ENCODE measurements at places on chromosomes 12 and 14.
A peak's percentile ranks its signal among the peaks of the same experiment; 100 is the strongest.

DNA sequence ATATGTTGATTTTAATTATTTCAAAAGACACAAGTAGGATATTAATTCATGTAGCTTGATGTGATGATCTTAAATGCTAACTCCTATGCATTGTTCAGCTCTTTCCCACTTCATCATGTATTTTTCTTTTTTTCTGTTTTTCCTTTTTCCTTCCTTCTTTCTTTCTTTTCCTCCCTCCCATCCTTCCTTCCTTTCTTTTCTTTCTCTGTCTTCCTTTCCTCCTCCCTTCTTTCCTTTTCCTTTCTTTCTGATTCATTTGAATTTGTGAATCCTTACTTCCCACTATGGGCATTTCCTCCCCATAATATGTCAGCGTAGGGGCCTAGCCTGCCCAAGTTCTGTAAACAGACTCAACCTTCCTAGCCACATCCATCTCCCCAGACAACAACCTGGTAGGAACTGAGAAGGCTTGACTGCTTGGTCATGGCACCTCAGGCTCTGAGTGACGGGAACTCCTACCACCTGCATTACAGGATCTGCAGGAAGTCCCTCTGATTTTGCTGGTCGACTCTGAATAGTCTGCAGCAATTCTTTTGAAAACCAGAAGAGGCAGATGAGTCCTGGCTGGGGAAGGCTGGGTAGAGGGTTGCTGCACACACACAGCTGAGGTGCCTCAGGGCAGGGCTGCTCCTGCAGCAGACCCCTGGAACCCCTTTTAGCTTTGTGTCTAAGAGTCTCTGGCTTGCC, 33.4 kb upstream of the BHLHE41 start:
- DNase-seq, result no peak

- no peak for DNase-seq
These were observed 56.8 kb downstream of the CDK17 start for GRCh38 chr12:96343347-96343954.

GRCh38 chr12:33431648-33432047, 8.0 kb downstream of the SYT10 start:
- no peak for DNase-seq

- DNase-seq, result peak; percentile 38
These were observed 13.7 kb downstream of the COA8 start for GRCh38 chr14:103576371-103577024.

DNA sequence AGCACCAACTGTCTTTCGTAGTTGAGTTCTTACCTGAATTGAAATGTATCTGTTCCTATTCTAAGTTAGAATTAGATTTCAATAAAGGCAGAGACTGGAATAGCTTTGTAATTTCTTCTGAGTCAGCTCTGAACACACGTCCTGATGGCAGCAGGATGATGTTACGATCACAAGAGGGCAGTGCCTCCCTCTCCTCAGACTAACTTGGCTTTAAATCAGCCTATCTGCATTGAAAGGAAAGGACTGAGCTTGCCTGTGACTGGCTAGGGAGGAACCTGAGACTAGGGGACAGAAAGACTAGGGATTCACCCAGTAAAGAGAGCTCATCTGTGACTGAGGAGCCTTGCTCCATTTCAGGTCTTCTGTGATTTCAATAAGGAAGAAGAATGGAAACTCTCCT, 323.7 kb upstream of the OR4E1 start:
- DNase-seq, result no peak

- peak; percentile 51 for DNase-seq
These were observed 50.5 kb downstream of the ATF7 start for GRCh38 chr12:53575502-53576249.

GRCh38 chr12:89951050-89951693, 242.5 kb upstream of the ATP2B1 start:
- no peak for DNase-seq

GRCh38 chr14:57087841-57088240, 180.9 kb downstream of the EXOC5 start:
- no peak for DNase-seq

DNA sequence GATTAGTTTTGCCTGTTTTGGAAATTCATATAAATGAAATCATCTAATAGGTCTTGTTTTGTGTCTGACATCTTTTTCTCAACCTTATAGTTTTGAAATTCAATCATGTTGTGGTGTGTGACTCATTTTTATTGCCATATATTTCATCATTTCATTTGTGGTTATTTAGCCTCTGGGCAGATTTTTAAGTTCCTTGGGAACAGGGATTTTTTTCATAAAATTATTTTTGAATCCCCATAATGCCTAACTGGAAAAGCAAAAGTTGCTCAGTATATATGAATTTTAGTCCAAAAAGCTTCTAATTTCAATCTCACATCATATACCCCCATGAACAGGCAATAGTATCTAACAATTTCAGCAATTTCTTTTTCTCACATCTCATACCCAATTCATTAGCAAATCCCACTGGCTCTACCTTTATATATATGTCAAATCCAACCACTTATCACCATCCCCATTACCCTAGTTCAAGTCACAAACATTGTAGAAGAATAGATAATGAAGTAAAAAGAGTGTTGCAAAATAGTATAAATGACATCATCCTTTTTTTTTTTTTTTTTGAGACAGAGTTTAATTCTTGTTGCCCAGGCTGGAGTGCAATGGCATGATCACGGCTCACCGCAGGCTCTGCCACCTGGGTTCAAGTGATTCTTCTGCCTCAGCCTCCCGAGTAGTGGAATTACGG, 2.6 kb upstream of the OR6J1 start:
- DNase-seq, result no peak

- peak; percentile 46 for DNase-seq
These were observed 431 bp upstream of the RHOJ start for GRCh38 chr14:63203618-63204406.

DNA sequence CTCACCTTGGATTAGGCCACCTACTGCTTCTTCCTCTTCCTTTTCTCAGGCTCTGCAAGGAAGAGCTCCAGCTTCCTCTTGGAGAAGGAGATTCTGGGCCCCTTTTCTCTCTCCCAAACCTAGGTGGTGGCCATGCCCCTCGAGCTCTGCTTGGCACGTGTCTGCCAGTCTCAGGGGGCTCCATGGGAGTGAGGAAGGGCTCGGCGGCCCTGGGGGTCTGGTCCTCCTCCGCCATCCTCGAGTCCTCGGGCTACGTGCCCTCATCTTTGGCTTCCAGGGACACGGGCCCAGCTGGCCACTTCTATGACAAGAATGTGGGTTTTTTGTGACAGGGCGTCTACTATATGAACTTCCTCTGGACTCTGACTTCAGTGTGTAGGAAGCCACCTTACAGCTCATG, 34.3 kb downstream of the HSP90AA1 start:
- no peak for DNase-seq

- no peak for DNase-seq
These were observed 3.2 kb downstream of the TDRD9 start for GRCh38 chr14:103931422-103931821.

DNA sequence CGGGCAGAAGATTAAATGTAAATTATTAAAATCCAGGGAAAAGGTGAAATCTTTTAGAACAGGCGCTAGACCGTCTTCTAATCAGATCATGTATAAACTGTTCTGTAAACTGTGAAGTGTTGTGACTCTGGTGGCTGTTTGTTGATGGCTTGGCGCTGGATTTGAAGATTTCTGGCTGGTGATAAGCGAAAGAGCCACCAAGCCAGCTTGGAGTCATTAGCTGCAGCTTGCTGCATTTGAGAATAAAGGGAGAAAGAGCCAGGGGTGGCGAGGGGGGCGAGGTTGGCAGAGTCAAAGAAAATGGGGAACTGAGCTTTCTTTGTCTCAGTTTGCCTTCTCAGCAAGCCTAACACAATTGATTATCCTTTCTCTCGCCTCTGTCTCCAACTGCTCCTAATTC, 8.0 kb downstream of the SYNDIG1L start:
- DNase-seq, result no peak
